ACHN (cell line): ENCODE measurements at places on chromosomes 2 and 18.

DNA sequence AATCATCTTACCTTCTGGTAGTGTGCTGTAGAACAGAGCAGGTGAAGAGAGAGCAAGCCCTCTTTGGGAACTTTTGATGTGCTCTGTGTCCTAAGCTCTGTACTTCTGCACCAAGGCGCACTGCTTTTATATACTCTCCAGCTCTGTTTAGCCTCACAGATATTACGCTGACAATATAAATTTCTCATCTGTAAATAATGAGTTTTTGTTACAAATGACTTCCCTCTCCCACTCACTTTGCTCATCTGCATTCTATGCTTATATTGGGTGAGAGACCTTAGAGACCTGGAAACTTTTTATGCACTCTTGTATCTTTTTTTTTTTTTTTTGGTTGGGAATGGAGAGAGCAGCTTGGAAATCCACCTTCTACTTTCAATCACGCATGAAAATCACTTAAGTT is at the start of gene GCG:
TSS of gene GCG (minus strand) at position 101 of the 400 bp plus-strand sequence. CDS start 3,069 bp downstream, outside the sequence.
- no peak for DNase-seq

GRCh38 chr2:217790195-217790594 is 212.6 kb downstream of the TNS1 start:
- DNase-seq = no peak

- DNase-seq = no peak
Observed at GRCh38 chr2:128520791-128521190, 202.1 kb upstream of the HS6ST1 start.

GRCh38 chr2:126669772-126670171 is 13.8 kb downstream of the GYPC start:
- no peak for DNase-seq

GRCh38 chr2:226631671-226632070 is 167.9 kb downstream of the IRS1 start:
- DNase-seq = no peak
